ENCODE measurements at places on chromosomes 5 and 9. TPM values are rescaled to one million over a fixed set of nuclear protein-coding genes. Genes with fewer than 3 reads are reported as not detected.

CDC20B gene
- not detected for polyA plus RNA-seq

ACER2 gene
- 2.0 TPM for polyA plus RNA-seq

PCDHB8 gene
- 0.42 TPM for polyA plus RNA-seq

DNA sequence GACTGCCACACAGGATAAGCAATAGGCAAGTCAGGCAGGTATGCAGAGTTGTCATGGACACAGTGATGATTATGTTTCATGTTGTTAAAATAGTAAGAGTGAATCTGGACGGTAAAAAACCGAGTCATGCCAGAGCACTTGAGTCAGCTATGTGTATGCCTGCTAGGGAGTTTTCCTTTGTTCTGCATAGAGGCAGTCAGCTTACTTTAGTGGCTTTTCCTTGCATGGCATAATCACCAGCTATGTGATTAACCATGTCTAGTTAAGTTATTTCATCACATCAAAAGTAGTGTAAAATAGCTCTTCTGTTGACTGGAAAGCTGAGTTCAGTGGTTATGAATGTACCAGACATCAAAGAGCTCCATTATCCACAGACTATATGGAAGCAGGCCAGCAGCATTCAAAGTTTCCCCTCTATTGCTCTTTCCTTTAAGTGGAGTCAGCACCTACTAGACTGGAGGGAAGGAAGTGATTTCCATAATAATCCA lies 989.8 kb downstream of the TLE1 start:
- DNase-seq, result no peak

- DNase-seq, result no peak
Observed at GRCh38 chr5:161278739-161279660, 267.5 kb downstream of the GABRB2 start.

- DNase-seq, result no peak
Observed at GRCh38 chr9:93064392-93065134, 6.1 kb downstream of the SUSD3 start.

- peak; percentile 53 for DNase-seq
Observed at GRCh38 chr9:94065535-94065961, 18.7 kb upstream of the PTPDC1 start.

- no peak for DNase-seq
Observed at GRCh38 chr9:104879555-104880309, 48.2 kb downstream of the ABCA1 start.

DNA sequence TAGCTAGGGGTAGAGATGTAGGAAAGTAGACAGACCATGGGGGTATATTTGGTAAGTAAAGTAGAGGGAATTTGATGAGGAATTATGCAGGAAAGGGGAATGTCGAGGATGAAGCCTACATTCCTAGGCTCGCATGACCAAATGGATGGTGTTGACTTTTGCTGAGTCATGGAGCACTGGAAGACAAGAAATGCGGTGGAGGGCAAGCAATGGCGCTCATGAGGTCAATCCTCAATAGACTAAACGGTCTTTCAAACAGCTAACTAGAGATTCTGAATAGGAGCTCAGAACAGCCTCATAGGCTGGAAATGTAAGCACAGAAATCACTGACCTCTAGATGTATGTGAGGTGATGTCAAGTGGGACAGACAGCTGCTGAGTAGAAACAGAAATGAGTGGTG lies 50.7 kb upstream of the FST start:
- DNase-seq, result no peak

DNA sequence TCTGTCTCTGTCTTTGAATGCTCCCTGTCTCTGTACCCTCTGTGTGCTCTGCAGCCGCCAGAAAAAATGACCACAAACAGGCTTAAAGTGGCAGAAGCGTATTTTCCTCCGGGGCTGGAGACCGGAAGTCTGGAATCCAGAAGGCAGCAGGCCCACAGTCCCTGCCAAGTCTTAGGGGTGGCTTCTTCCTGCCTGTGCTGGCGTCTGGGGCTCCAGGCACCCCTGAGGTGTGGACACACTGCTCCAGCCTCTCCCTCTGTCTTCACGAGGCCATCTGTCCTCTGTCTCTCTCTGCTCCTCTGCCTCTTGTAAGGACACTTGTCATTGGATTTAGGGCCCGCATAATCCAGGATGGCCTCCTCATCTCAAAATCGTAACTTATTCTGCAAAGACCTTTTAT lies 298.4 kb upstream of the IRX4 start:
- DNase-seq, result no peak

- no peak for DNase-seq
Observed at GRCh38 chr5:10669983-10670382, 91.1 kb downstream of the DAP start.

GRCh38 chr9:133439337-133439736 lies 17.2 kb downstream of the ADAMTS13 start:
- DNase-seq, result no peak

DNA sequence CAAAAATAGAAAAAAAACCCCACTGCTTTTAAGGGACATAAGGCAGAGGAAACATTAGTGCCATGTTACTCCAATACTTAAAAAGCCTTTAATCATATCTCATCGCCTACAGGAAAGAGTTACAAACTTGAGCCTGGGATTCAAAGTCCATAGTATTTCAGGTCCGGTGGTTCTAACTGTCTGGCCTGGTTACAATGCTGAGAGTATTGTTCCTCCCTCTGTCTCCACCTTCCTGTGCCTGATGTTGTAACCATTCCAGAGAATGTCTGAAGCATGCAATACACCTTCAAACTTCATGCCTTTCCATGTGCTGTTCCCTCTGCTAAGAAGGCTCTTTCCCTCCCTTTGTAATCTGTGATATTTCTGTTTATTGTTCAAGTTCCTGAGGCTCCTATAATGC lies 41.6 kb upstream of the SLC36A2 start:
- no peak for DNase-seq

DNA sequence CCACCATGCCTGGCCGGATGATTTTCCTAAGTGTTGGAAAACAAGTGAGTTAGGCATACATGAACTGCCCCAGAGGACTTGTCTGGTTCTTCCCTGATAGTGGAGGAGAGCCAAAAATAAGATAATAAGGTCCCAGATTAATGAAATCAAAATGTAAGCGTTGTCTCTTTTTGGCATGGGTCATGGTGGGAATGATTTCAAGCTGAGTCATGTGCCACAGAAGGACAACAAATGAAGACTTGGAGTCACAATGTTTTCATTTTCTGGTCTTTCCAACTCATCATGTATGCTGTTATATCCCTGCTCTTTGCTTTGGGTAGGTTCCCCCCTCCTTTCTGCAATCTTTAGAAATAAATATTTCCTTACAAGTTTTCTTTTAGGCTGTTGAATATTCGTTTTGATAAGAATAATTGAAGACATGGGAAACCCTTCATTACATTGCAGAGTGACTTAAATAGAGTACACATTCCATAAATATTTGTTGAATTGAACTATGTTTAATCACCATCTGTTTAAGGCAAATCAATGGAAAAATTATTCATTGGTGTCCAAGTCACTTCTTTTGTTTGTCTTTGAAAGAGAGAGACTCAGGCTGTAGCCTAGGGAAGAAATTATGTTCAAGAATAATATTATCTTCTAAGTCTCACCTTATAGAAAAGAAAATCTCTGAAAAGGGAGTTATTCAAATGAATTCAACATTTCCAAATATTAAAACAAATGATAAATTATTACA lies 196.3 kb downstream of the CSNK1G3 start:
- DNase-seq, result no peak

DNA sequence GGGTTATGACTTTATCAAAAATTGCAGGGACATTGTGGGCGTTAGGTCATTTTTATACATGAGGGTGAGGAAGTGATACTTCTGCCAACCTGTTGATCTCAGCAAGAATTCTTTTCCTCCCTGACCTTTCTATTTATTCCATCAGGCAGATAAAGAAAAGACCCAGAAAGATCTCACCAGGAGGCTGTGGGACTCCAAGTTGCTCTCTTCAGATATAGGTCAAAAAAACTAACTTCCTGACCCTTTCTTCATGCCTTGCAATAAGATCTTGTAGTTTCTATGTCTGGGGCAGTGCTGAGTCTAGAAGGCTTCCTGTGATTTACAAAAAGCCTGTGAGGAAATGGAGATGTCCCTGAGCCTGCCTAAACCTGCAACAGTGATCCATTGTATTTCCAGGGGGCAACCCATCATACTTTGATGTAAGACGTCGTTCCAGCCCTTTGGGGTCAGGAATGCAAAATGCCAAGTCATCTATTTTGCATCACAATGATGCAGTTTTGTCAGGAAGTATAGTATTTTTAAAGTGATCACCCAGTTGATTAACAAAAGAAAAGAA lies 22.0 kb upstream of the PIK3R1 start:
- DNase-seq, result no peak

DNA sequence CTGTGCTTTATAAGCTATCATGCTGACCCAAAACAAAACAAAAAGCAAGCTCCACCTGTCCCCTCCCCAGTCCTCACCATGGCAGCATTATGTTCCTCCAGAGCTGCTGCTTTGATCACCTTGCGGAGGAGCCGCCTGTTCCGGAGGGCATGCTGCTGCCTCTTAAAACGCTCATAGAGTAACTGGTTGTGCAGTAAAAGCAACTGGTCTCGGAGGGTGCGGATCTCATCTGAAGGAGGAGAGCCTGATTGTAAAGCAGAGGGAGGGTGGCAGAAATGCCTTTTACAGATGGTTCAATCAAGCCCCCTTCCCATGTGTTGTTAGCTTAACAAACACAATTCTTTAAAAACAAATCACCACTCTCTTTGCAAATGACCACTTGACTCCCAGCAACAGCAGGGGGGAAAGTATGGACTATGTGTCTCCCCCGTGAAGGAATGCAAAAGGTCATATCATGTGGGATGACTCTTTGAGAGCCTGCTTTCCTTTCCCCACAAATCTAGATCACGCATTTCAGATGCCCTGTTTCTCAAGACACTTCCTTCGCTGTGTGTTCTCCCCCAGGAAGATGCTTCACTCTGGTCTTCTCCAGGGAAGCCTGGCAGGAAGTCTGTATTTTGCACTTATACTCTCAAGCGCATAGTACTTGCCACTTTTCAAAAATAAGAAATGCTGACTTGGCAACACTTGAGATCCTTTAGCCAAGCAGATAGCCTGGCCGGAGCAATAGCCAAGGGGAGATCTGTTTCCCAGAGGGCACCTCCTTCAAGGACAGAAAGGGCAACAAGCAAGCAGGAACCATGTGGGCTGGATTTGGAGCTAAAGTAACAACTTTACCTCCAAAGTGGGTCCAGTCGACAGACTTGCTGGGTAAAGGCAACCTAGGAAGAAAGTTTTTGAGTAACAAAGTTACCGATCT lies 25.1 kb downstream of the SPACA9 start:
- DNase-seq, result no peak
